Activated T-cell treated with anti-CD3 and anti-CD28 coated beads, Interleukin-2, amount 50 U/mL, for 72 hours (primary cell): ENCODE measurements at places on chromosomes 2 and 18. TPM values are rescaled to one million over a fixed set of nuclear protein-coding genes. Genes with fewer than 3 reads are reported as not detected.

TUBA4B gene
- total RNA-seq, result not detected

ABCG5 gene
- total RNA-seq, result not detected

DSG4 gene
- total RNA-seq, result not detected

ITM2C gene
- 58.7 TPM for total RNA-seq

DYNAP gene
- not detected for total RNA-seq

VAMP5 gene
- total RNA-seq, result 78.9 TPM

MYL1 gene
- total RNA-seq, result not detected
